Osteoblast (primary cell): ENCODE measurements at places on chromosomes 2 and 18. TPM values are rescaled to one million over a fixed set of nuclear protein-coding genes. Genes with fewer than 3 reads are reported as not detected.

DNA sequence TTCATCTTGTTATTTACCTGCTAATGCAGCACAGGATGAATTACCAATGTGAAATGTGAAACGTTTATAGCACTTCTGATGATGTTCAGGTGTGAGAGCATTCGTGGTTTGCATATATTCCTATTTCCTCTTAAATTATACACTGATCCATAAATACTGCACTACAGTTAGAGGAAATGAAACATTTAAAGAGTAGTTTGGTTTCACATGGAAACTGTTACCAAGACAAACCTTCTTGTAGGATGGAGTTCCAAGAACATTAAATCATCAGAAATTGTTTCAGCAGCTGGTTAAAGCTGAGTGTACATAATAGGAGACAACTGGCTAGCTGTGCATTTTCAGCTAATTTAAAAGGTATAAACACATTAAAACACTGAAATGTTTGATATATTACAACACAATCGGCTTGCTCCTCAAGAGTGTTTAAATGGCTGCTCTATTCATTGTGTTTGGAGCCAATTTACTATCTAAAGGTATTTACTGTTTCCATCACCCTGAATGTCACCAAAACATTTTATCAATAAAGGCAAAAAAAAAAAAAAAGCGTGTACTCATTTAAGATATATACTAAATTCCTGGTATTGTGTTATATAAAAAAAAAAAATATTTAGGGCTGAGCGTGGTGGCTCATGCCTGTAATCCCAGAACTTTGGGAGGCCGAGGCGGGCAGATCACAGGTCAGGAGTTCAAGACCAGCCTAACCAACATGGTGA is 100.6 kb downstream of the DYM start:
- peak; percentile 57 for DNase-seq

DNA sequence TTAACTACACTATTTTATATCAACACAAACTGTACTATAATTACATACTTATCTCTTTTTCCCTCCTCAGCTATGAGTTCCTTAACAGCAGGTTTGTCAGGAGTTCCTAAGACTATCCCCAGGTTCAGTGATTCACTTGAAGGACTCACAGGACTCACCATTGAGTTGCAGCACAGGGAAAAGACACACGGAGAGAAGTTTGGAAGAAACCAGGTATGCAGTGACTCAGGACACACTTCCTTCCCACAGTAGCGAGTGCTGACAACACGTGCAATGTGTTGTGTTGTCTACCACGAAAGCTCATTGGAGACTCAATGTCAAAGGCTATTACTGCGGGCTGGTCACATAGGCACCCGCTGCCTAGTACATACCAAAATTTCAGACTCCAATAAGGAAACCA is 32.0 kb downstream of the MGAT4A start:
- DNase-seq: no peak

- DNase-seq: peak; percentile 73
These were observed 77.0 kb upstream of the CNGA3 start for GRCh38 chr2:98269274-98269673.

GRCh38 chr2:147094077-147094476 is 750.8 kb upstream of the ACVR2A start:
- no peak for DNase-seq

DNA sequence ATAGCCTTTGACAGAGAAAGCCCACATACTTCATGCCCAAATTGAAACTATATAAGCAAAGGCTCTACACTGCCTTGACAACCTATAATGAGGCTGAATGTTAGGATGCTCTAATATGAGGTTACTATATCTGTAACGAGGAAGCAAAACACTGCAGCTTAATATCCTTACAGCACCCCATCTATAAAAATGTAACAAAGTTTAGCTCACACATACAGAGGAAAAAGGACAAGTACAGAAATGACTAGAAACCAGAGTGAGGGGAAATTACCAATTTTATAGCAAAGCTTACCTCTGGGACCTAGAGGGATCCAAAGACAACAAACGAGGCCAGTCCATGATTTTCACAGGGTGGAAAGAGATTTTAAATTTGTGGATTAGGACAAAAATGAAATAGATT is 138.5 kb downstream of the COL4A4 start:
- DNase-seq: no peak

DNA sequence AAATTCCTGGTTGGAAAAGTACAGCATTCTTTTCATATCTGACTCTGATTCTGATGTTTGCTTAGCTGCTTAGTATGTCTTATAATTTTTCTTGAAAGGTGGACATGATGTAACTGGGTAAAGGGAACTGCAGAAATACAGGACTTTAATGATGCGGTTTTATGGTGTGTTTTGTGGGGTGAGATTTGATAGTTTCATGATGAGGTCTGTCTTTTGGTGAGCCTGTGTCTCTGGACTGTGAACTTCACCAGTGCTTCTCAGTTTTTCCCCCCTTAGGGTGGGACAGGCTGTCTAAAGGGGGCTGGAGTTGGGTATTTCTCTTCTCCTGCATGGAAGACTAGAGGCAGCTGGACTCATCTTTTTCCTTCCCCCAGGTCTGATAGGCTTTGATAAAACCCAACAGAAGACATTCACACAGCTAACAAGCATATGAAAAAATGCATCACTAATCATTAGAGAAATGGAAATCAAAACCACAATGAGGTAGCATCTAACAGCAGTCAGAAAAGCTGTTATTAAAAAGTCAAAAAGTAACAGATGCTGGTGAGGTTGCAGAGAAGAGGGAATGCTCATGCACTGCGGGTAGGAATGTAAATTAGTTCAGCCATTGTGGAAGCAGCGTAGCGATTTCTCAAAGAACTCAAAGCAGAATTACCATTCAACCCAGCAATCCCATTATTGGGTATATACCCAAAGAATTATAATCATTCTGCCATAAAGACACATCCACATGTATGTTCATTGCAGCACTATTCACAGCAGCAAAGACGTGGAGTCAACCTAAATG is 77.6 kb downstream of the EPC2 start:
- no peak for DNase-seq

GRCh38 chr2:3025261-3025660 is 352.4 kb downstream of the EIPR1 start:
- peak; percentile 51 for DNase-seq

Gene CCDC68
- total RNA-seq: 9.0 and 13.3 TPM in 2 replicates

Gene SCN7A
- not detected in 2 replicates for total RNA-seq

Gene VWC2L
- not detected in 2 replicates for total RNA-seq
